ENCODE measurements at places on chromosomes 5 and 9.

GRCh38 chr5:110290542-110290941, 435.9 kb downstream of the TMEM232 start:
- no peak for DNase-seq

- no peak for DNase-seq
Observed at GRCh38 chr9:27460226-27461023, 63.7 kb upstream of the IFNK start.

- DNase-seq: peak; percentile 15
Observed at GRCh38 chr5:31581498-31582099, 49.5 kb downstream of the C5orf22 start.

DNA sequence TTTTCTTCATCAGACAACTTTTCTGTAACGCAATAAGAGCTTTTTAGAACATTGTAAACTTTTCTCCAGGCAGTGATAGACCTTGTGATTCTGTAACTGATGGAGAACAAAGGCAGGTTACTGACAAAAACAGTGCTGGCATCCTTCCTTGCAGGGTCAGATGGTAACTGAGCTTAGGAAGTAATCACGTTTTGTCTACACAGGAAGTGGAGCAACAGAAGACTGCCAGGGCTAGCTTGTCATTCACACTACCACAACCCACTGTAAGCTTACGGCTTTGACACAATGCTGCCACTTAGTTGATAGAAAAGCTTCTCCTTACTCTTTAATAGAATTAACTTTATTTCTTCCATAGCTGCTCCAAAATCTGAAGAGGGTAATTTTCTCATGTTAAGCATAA, 46.8 kb downstream of the FBN2 start:
- DNase-seq: no peak

DNA sequence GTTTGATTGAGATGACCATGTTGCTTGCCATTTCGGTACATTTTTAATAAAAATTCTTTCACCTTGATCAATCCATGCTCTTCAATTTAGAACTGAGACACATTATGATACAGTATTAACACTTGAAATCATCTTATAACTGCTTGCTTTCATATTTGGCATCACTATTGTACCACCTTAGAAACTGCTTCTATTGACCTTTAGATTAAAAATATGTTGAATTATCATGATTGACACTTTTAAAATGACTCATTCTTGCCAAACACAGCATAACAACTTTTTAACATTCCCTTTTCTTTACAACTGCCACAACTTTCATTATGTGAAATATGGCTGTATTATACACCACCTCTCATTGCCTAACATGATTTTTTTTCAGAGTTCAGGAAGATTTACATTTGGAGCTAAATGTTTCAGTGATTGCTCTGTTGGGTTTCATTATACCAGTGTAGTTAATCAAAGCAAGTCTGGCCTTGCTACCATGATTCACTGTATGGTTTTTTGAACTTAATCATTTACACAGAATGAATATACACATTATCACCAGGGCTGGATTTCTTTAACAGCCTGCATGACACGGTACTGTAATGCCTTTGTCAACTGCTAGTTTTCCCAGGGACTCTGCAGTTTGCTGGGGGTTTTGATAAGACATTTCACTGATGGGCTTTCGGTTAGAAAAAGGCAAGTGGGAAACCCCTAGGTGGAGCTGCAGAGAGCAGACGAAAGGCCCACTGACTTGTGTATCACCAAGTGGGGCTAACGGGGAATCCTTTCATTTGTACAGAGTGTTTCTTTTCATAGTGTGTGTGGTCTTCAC, 93.6 kb upstream of the TLE4 start:
- DNase-seq: no peak

- DNase-seq: no peak
Observed at GRCh38 chr9:35954942-35955546, 2.9 kb downstream of the OR2S2 start.

DNA sequence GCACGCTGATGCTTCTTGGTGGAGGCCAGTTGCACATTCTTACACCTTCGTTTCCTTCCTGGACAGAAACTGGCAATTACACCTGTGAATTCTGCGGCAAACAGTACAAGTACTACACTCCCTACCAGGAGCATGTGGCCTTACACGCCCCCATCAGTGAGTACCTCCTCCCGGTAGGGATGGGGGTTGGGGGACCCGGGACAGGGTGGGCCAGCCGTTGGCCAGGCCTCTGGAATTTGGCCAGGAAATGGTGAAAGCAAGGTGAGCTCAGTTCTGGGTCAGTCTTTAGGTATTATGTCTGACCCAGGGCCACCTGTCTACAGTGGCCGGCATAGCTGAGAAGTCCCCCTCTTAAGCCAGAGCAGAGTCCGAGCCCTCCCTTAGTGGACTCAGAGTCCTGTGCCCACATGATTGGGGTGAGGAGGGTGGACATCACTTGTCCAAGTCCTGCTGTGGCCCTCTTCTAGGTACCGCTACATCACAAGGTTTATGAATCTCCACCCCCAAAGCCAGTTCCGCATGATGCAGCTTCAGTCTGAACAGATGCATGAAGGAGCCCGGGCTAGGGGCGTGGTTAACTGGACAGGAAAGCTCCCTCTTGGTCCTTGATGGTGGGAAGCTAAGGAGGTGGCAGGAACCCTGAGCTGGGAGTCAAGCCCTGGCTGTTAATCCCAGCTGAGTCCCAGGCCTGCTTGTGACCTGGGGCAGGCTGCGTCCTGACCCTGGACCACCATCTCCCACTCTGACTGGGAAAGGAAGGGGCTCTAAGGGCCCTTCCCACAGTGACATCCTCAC, 61.3 kb downstream of the AMBP start:
- no peak for DNase-seq

Data from HS-27A (cell line).